ENCODE measurements at places on chromosomes 1 and 21.

DNA sequence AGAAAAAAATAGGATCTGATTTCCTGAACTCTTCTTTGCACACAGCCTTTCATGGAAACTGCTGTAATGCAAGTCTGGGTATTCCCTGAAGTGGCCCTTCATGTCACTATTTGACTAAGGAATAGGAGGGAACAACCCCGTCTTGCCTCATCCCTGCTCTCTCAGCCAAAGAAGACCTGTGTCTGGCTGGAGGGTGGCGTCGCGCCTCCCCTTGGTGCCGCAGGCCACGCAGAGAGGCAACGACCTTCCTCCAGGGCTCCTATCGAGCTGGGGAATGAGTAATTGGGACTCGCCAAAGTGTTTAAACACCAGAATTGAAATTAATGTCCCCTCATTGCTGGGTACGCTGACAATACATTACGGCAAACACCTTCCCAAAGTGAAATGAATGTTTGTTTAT is 129.8 kb downstream of the PBX1 start:
- no peak for DNase-seq

DNA sequence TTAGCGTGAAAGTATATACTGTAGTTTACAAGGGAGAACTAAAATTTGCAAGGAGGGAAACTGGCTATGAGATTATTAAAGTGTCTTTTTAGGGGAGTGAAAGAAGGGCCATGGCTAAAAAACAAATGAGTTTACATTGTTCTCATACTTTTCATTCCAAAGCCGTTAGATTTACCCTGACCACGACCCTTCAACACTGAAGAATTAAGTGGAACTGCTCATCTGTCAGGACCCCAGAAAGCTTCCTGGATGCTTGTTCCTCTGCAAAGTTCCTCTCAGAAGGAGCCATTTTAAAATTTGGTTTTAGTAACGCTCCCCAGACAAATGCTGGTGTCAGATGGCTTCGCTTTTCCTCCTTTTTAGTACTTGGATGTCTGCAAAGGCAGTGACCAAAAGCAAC is 82.7 kb upstream of the ZBTB18 start:
- DNase-seq, result no peak

DNA sequence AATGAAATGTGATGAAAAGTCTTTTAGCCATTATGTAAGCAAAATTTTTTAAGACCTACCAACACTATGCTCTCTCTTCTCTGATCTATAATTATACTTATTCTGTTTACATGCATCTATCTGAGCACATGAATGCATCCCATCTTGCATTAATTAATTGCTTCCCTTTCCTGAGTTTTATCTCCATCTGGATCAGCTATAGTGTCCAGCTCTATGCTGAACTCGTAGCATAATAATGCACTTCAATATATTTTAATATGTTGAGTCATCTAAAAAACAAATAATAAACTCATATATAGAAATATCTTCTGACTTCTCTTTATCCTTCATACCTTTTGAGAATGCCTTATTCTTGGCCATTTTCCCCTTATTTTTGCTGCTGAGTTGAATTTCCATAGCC is 1097.8 kb downstream of the TTLL7 start:
- no peak for DNase-seq

DNA sequence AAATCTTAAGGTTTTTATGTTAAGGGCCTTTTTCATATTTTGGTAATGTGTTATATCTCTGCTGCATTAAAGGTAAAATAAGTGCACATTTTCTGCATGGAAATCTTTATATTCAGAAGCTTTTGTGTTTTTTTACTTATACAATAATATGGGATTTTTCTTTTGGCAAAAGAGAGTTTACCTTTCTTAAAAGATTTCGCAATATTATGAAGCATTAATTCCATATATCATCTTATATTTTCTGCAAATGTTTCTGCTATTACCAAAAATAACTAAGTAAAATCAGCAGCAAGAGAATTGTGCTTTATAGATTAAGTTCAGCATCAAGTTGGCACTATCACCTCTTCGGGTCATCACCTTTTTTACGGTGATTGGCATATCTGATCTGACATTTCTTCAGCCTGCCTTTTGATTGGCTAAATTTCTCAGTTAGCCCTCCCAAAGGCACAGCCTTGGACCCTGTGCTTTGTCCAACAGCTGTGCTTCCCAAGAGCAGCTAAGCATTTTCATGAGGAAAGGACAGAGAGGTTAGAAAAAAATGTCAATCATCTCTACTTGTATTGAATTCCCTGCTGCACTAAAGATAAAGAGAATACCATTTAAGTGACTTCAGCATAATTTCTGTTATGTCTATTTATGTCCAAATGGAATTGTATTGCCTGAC is 767.1 kb upstream of the PRMT6 start:
- DNase-seq, result no peak

GRCh38 chr1:15952317-15953258 is 23.3 kb downstream of the ZBTB17 start:
- no peak for DNase-seq

- DNase-seq, result no peak
Measured at GRCh38 chr1:180815188-180815587, 97.5 kb upstream of the KIAA1614 start.

DNA sequence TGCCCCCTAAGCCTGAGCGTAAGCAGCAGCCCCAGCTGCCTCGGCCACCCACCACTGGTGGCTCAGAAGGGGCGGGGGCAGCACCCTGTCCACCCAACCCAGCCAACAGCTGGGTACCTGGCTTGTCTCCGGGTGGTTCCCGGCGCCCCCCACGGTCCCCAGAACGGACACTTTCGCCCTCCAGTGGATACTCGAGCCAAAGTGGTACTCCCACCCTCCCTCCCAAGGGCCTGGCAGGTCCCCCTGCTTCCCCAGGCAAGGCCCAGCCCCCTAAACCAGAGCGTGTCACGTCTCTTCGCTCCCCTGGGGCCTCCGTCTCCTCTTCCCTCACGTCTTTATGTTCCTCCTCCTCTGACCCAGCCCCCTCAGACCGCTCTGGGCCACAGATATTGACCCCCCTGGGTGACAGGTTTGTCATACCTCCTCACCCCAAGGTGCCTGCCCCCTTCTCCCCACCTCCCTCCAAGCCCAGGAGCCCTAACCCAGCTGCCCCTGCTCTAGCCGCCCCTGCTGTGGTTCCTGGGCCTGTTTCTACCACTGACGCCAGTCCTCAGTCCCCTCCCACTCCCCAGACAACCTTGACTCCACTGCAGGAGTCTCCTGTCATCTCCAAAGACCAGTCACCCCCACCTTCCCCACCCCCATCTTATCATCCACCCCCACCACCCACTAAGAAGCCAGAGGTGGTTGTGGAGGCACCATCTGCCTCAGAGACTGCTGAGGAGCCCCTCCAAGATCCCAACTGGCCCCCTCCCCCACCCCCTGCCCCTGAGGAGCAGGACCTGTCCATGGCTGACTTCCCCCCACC is 46.2 kb downstream of the YARS1 start:
- DNase-seq, result no peak

All from T-helper 2 cell (primary cell).